ENCODE measurements at places on chromosomes 11 and 22. TPM values are rescaled to one million over a fixed set of nuclear protein-coding genes. Genes with fewer than 3 reads are reported as not detected.

Gene CYP2D6
- 0.60 TPM for total RNA-seq

Gene PARVB
- 26.7 TPM for total RNA-seq

Gene CSTPP1
- total RNA-seq, result 13.4 TPM

Gene OR52H1
- 0.63 TPM for total RNA-seq

Gene CASTOR1
- 7.3 TPM for total RNA-seq

Gene BIK
- not detected for total RNA-seq

Gene CTSW
- not detected for total RNA-seq

Gene CNGA4
- total RNA-seq, result 0.09 TPM

Gene OR4A15
- total RNA-seq, result not detected

Data from bronchial smooth muscle cell (primary cell).